ENCODE measurements at places on chromosomes 7 and 10.
A peak's percentile ranks its signal among the peaks of the same experiment; 100 is the strongest.

- no peak for DNase-seq
Measured at GRCh38 chr7:77450613-77451012, 34.5 kb upstream of the GSAP start.

- no peak for DNase-seq
Measured at GRCh38 chr10:7485244-7485556, 74.4 kb upstream of the SFMBT2 start.

DNA sequence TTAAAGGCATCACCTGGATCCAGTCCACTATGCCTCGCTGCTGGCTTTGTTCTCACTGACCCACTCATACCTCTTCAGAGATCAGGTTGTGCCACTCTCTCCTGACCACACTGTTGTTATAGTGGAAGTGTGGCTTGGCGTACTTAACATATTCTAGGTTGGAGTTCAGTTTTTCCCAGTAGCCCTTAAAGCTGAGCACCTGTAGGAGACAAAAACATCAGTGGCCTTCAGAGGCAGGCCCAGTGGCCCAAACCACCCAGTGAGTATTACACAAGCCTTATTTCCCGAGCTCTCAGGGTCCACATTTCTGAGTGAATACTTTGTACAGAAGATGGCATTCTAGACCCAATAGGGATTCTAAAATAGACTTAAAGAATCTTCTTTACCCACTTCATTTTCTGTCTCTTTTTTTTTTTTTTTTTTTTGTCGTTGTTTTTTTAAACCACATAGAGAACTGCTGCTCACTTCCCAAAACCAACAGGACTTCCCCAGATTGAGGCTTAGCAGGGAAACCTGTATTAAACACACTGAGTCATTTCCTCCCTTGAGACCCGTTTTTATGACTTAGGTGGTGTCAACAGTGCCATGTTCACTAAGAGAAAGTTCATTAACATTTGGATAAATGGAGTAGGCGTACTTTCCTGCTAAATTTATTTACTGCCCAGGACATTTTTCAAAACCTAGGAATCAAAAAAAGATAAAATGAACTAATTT, 85.8 kb downstream of the GSAP start:
- DNase-seq, result no peak

DNA sequence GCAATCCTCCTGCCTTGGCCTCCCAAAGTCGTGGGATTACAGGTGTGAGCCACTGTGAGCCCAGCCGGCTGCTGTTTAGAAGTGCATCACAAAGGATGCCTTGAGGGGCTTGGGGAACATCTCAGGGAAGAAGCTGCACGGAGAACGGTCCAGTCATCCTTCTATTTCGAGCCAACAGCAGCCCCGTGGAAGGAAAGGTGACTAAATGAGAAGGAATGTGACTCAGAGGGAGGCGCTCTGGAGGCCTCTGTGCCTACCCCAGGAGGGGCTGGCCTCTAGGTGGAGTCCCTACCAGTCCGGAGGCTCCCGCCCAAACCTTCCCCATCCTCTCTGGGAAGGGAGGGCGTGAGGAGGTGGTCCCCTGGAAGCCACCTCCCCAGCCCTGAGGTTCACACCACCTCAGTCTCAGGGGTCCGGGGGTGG, 76.2 kb downstream of the CTBP2 start:
- DNase-seq, result no peak

GRCh38 chr10:119644205-119644814, 6.9 kb upstream of the BAG3 start:
- no peak for DNase-seq

DNA sequence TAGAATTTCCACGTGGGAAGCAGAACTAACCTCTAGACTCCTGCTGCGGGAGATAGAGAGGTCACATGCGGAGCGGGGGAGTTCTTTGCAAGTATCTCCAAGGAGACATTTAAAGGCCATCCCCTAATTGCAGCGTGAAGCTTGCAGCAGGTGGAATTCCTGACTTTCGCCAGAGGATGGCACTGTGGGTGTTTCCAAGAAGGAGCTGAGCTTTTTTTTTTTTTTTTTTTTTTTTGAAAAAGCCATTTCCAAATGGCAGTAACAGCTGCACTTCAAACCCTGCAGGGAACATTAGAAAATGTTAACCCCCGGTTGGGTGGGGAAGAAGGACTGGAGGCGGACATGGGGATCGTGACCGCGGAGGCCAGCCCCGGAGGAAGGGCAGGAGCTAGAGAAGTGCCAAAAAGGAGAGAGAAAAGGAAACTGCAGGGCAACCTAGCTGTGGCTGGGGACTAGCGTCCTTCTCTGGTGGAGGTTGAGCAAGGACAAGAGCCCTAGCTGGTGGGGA, 487.7 kb downstream of the TYW1 start:
- DNase-seq, result peak; percentile 66

DNA sequence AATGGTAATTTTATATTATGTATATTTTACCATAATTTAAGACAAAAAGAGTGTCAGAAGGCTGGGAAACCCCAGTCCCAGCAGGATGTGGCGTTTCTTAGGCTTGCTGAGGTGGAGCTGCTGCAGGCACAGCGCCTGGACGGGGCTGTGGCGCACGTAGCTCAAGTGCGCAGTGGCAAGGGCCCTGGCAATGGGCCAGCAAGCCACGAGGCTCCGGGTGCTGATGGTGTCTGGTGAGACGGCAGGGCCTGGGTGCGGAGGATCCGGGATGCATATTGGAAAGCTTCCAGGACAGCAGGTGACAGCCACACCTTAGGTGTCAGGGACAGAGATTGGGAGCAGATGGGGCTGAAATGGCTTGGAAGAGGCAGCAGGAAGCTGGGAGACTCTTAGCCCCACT, 37.2 kb downstream of the CLEC2L start:
- no peak for DNase-seq

DNA sequence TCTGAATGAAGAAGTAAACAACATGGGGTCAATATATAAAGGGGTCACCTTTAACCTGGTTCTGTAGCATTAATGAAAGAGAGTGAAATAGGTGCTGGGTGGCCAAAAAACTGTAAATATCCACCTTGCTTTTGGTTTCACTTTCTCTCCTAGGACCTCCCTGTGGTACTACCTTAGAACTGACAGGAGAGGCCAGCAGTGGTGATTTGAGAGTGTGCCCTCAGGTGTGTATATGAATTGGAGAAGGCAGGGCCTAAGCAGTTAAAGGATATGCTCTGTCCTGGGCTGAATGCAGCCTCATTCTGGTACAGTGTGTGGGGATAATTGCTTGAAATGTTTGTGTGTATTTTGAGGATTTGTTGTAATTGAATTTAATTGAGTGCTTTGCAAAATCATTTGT, 62.0 kb downstream of the BBS9 start:
- DNase-seq, result no peak

- no peak for DNase-seq
Measured at GRCh38 chr7:83130623-83131545, 31.8 kb downstream of the PCLO start.

DNA sequence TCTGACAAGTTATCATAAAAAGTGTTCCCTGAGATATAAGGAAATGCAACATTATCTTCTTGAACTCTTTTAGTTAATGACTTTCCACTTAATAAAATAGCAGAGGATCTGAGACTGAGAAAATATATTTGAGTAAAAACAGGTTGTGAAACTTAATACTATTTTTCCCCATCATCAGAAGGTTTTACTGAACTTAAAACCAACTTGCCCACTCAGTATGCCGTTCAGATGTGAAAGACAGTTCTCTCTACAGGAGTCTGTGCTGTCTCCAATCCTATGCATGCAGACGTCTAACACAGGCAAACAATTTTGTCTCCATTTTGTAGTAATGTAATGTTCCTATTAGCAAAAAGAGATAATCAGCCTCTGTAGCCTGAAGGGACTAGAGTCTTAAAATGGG, 38.2 kb upstream of the CYP2C18 start:
- no peak for DNase-seq

DNA sequence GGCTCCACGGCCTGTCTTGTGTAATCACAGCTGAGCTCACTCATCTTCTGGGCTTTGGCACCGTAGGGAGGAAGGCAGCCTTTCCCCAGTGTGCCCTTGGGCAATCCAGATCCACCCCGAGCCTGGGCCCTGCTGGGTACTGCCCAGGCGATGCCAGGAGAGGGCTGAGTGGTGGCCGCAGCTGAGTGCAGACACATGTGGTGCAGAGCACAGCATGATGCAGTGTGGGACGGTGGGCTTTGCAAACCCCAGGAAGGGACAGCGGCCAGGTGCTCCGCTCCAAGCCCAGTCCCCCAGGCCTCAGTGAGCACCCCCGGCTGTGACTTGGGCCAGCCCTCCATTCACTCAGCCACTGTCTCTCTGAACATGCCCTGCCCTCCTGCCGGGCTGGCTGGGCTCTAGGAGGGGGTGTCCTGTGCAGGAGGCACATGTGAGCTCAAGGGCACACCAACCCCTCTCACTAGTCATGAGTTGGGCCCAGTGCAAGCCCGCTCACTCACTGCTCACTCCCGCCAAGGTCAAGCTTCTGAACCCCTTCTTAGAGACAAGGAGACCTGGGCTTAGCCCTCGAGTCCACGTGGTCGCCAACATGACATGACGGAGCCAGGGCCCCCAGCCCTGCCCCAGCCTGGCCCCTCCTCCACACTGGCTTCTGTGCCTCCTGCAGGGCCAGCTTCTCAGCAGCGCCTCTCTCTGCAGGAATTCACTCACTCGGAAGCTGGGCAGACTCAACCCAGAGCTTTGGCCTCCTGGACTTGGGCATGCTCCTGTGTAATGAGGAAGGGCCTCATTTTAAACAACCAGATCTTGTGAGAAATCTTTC, 77.5 kb upstream of the INSIG1 start:
- DNase-seq, result no peak
